Testis (tissue), 5 donors: ENCODE measurements at places on chromosomes 4 and X.

DNA sequence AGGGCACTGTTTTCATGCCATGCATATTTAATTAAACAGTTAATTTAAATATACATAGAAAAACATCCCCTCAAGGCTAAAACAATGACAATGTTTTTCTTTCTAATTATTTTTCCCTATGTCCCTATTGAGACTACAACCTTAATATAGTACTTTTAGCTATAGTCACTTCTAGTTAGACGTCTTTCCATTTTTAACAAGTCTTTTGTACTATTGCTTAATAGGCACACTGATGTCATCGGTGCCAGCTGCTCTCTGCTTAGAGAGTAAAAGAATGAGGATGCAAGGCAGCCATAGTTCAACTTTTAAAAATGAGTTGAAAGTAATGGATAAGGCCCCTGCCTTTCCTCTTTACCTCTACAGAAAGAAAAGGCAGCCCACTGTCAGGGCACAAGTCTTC is 191.1 kb downstream of the KCTD8 start:
- DNase-seq: no peak
- H3K27ac ChIP-seq: no peak overlapping the region
- H3K27me3 ChIP-seq: no peaks in the 10 kb centered on the region
- no peaks in the 10 kb centered on the region for H3K4me1 ChIP-seq
- no peak overlapping the region for H3K4me3 ChIP-seq

DNA sequence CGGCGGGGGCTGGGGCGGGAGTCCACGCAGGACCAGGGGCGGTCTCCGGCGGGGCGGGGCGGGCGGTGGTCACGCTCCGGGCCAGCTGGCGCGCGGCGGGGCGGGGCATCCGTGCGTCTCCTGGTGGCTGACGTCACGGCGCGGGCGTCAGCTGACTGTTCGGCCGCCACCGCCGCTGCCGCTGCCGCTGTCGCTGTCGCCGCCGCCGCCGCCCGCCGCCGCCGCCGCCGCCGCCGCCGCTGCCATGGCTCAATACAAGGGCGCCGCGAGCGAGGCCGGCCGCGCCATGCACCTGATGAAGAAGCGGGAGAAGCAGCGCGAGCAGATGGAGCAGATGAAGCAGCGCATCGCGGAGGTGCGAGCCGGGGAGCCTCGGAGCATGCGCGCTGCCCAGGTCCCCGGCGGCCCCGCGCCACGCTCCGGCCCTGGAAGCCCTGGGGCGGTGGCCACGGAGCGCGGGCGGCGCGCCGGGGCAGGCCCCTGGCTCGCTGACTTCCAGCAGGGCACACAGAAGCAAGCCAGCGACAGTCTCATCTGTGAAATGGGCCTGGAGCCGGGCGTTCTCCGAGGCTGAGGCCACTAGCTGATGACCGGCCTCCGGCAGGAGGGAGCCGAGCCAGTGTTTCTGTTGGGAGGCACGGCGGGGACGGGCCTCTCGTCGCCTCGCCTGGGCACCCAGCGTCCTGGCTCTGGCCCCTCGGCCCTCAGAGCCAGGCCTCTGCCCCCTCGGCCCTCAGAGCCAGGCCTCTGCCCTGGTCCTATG is at the start of gene FAM50A:
FAM50A (plus strand) TSS at position 150 of the 763 bp plus-strand sequence; CDS start at position 245, 95 bp downstream.
- H3K27ac ChIP-seq: peak within 1 kb of the TSS; percentile 83
- DNase-seq: peak; percentile 82
- peaks cover 5% of the 10 kb centered on the region for H3K4me1 ChIP-seq
- no peaks in the 10 kb centered on the region for H3K36me3 ChIP-seq

DNA sequence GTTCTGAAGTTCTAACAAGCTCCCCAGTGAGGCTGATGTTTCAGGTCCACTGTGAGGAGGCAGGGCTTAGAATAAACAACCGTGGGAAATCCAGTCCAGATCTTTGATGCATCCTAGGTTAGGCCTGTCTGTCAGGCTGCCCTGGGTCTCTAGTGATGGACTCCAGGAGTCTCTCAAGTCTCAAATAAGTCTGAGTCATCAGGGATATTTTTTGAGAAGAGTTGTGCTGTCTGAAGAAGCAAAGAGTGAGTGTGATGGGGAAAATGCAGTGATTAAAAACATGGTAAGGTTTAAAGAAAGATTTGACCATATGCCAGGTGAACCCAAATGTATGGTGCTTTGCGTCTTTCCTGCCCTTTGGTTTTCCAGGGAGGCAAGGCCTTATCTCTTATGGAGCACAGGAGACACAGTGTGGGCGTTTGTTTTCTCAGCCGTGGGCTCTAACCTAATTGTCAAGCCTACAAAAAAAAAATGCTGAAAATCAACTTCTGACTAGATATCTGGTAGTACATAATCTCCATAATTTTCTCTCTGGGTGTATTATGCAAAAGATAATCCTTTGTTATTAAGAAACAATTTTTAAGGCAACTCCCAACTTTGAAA is 100.7 kb downstream of the PTTG2 start:
- no peak overlapping the region for H3K4me3 ChIP-seq
- no peaks in the 10 kb centered on the region for H3K27me3 ChIP-seq
- DNase-seq: no peak
- no peak overlapping the region for H3K27ac ChIP-seq

DNA sequence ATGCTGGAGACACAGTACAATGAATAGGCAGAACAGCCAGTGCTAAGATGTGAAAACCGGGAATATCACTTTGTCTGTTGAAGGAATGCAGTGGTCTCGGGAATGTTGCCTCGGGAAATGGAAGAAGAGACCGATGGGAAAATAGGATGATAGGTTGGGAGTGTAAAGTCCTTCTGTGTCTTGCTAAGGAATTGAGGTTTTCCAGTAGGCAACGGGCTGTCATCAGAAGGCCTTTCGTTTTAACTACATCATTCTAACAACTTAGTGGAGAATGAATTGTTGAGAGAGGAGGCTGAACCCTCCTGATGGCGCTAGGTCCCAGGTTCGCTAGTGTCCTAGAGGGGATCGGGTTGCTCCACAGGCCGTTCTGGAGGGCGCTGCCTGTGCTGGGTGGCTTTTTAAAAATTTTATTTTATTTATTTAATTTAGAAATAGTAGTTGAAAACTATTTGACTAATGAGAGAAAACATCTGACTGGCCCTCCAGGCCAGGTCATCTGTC is 730 bp downstream of the VBP1 start:
- H3K27ac ChIP-seq: peak overlapping the region; percentile 93
- peak overlapping the region; percentile 67 for H3K4me3 ChIP-seq
- no peaks in the 10 kb centered on the region for H3K36me3 ChIP-seq
